Osteoblast (primary cell): ENCODE measurements at places on chromosomes 2 and 18. TPM values are rescaled to one million over a fixed set of nuclear protein-coding genes. Genes with fewer than 3 reads are reported as not detected.
A peak's percentile ranks its signal among the peaks of the same experiment; 100 is the strongest.

Gene IL37
- not detected in 2 replicates for total RNA-seq

DNA sequence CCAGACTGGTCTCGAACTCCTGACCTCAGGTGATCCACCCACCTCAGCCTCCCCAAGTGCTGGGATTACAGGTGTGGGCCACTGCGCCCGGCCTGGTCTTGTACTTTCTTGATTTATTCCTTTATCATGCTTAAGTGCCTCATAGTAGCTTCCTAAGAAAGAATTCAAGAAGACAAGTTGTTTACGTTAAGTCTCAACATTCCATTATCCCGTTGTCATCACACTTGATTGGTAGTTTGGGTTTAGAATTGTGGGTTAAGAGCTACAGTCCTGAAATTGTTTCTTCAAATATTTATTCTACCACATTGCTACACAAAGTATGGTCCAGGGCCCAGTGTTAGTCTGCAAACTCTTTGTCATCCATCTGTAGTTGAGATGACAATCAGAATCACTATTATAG lies 194.0 kb downstream of the VWC2L start:
- H3K27ac ChIP-seq = no peak overlapping the region
- H3K4me3 ChIP-seq = no peak overlapping the region
- H3K4me1 ChIP-seq = no peaks in the 10 kb centered on the region
- H3K27me3 ChIP-seq = no peaks in the 10 kb centered on the region

GRCh38 chr2:232492236-232492848 lies 4.7 kb upstream of the ECEL1 start:
- no peak overlapping the region for H3K4me3 ChIP-seq
- DNase-seq = peak; percentile 76
- H3K4me1 ChIP-seq = no peaks in the 10 kb centered on the region
- peaks cover 14% of the 10 kb centered on the region for H3K27me3 ChIP-seq
- H3K27ac ChIP-seq = no peak overlapping the region
- no peaks in the 10 kb centered on the region for H3K36me3 ChIP-seq

GRCh38 chr2:55888936-55889335 lies 34.6 kb downstream of the EFEMP1 start:
- H3K4me3 ChIP-seq = no peak overlapping the region
- H3K27ac ChIP-seq = peak overlapping the region; percentile 93
- no peak for DNase-seq
- H3K27me3 ChIP-seq = no peaks in the 10 kb centered on the region
- H3K4me1 ChIP-seq = peaks cover 93% of the 10 kb centered on the region

DNA sequence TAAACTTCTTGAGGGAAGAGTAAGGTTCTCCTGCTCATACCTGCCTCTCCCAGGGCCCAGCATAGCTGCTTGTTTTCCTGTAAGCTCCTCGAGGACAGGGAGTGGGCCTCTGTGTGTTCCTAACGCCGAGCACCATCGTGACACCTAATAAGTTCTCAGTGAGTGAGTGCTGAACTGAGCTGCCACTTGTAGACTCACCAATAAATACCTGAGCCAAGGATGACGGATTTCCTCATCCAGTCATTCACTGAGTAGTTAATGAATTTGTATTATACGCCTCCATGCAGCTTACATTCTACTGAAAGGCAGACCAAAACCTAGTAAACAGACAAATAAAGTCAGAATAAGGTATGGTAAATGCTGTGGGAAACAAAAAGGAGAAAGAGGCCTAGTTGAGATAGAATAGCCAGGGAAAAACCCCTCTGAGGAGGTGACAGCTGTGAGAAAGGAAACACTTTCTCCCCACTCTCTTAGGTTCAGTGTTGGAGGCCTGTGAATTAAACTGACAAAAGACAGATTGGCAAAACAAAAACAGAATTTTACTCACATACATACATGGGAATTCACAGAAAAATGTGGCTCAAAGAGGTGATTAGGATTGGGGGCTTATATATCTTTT lies 138.6 kb downstream of the B3GNT2 start:
- no peaks in the 10 kb centered on the region for H3K4me1 ChIP-seq
- no peak for DNase-seq
- no peaks in the 10 kb centered on the region for H3K36me3 ChIP-seq
- no peak overlapping the region for H3K27ac ChIP-seq
- H3K4me3 ChIP-seq = no peak overlapping the region

DNA sequence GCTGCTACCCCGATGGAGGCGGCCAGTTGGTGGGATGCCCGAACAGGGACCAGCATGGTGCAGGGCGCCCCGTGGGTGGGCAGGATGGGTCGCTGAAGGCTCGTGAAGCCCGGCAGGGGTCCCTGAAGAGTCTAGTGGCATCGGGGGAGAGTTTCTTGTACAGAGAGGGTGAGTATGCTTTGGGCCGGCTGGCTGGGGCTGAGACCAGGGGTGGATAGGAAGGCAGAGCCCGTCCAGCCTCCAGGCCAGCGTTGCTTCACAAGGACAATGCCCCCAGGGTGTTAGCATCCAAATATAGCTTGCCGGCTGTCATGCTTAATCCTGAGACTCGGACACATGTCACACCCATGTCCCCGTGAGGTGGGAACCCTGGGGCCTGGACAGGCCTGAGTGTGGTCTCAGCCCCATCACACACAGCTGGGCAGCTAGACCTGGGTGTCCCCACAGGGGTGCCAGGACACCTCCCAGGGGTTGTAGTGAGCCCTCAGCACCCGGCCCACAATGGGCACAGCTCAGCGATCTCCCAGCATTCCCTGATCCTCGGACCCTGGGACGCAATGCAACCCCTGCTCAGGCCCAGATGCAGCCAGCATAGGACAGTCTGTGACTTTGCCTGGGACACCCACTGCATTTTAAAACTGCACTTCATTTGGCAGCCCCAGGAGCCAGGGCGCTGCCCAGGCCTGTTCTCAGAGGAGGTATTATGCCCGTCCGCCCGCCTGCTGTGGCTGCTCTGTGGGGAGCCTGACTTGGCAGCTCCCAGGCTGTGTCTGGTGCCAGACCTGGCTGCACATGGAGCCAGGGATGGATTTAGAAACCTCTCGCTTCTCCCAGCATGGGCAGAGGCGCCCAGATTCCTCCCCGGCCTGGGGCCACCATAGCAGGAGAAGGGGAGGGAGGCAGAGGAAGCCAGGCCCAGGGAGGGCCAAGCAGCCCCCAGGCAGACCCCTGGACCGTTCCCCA lies 36.4 kb downstream of the RAMP1 start:
- no peaks in the 10 kb centered on the region for H3K27me3 ChIP-seq
- H3K27ac ChIP-seq = peak overlapping the region; percentile 33
- no peak overlapping the region for H3K4me3 ChIP-seq
- peak; percentile 77 for DNase-seq
- peaks cover 20% of the 10 kb centered on the region for H3K4me1 ChIP-seq

- H3K27me3 ChIP-seq = no peaks in the 10 kb centered on the region
- H3K4me1 ChIP-seq = peaks cover 20% of the 10 kb centered on the region
- DNase-seq = peak; percentile 30
- H3K4me3 ChIP-seq = no peak overlapping the region
- H3K36me3 ChIP-seq = no peaks in the 10 kb centered on the region
Measured at GRCh38 chr18:13378150-13378549, 159.6 kb downstream of the LDLRAD4 start.
